ENCODE measurements at places on chromosomes 3 and 15.

DNA sequence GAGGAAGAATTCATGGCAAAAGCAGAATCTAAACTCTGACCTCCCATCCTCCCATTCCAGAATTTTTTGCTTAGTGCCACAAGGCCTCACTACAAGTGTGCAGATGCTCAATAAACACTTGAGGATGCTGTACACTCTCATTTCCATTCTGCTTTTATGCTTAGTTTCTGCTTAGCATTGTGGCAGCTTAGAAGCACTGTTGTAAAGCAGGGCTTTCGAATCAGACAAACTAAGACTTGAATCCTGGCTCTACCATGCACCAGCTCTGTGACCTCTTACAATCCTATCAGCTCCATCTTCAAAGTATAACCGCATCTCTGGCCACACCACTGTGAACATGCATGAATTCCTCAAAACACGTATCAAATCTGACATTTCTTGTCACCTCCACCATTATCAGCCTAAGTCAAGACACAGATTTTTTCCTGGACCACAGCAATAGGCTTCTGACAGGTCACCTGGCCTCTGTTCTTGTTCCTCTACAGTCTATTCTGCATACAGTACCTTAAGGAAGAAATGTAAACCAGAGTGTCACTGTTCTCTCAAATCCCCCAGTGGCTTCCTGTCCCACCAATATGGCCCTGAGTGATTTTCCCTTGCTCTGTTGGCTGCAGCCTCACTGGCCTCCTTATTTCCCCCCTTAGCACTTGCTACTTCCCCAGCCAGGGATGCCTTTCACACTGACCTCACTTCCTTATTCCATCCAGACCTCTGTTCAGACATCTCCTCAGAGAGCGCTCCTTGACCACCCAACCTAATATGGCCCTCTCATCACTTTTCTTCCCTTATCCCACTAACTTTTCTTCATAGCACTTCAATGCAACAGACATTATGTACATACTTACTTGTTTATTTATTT is 8.1 kb upstream of the PHC3 start:
- DNase-seq: no peak

DNA sequence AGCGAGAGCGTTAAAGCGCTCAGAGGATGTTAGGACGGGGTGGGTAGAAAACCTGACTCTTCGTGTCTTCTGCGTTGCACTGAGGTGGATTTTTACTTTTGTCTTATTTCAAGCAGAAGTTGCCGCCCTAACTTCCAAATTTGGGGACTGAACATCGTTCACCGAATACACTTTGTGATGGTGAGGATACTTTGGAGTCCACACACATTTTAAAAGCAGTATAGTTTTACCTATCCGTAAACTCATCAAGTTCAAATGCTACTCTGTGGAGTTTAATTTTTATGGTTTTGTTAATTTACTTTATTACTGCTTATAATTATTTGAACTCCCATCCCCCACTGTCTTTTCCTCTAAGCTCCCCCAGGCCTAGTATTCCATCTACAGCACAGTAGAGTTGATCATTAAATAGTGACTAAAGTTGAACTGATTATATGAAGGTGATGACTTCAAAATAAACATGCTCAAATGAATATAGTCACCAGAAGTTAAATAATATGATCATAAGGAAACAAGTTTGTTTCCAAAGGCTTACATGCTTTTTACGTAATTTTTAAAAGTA is 617 bp upstream of the EOGT start:
- no peak for DNase-seq

DNA sequence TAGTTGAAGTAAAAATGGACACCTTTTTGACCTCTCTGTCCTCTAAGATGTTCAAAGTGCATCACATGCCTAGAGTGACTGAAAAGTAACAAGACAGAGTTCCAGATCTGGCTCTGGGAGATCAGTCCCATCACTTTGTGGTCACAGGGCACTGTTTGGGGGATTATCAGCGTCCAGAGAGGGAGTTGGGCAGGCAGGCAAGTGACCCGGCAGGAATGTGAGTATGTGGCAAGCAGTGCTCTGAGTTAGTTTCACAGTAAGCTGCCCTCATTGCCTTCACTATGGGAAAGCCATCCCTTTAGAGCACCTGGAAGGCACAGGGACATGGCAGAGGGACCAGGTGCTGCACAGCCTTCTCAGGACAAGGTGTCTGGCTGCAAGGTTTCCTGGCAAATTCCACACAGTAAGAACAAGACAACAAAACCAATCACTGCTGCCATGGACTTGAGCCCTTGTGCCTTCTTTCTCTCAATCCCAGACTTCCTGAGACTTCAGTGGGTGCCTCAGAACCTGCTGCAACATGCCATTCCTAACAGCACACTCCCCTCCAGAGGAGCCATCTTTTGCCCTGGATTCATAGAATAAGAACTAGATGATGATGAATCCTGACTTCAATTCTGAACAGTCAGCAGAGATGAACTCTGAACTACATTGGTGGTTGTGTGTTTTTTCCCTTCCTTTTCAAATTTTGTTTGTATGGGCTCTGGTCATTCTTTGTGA is 55.2 kb downstream of the TIPARP start:
- no peak for DNase-seq

DNA sequence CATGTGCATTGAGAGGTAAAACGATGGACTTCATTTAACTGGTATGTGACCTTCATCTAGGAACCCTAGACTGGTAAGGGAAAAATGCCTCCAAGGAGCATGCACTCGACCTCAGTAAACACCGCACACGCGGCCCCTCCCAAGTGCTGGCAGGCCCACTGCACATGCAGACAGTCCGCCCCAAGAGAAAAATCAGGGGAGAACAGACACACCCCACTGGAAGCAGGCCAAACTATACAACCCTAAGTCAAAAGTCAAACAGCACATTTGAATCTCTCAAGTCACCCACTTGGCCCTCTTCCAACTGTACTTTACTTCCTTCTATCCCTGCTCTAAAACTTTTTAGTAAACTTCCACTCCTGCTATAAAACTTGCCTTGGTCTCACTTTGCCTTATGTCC is 250.1 kb upstream of the HES1 start:
- DNase-seq: no peak

DNA sequence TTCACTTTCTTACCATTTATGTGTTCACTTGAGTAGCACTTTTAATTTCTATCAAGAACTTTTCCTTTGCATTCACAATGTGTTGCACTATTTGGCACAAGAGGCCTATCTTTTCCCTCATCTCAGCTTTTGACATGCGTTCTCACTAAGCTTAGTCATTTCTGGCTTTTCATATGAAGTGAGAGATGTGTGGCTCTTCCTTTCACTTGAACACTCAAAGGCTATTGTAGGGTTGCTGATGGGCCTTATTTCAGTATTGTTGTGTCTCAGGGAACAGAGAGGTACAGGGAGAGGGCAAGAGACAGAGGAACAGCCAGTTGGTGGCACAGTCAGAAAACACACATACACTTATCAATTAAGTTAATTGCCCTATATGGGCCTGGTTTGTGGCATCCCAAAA is 127.4 kb upstream of the MLF1 start:
- no peak for DNase-seq

DNA sequence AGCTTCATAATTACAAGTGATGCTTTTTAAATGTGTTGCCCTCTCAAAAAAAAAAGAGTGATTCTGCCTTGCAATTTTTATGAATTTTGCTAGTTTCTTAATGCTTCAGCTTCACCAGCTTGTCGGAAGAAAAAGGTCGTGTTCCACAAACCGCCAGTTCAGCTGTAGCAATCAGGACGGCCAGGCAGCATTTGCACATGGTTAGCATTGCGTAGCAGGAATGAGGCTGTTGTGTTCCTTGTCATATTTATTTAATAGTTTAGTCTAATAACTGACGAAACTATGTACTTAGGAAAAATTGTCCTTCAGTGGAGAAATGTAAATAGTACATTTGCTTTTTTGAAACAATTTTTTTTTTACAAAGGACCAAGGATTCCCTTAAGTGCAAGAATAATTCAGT is 64.9 kb upstream of the SELENOK start:
- DNase-seq: no peak

DNA sequence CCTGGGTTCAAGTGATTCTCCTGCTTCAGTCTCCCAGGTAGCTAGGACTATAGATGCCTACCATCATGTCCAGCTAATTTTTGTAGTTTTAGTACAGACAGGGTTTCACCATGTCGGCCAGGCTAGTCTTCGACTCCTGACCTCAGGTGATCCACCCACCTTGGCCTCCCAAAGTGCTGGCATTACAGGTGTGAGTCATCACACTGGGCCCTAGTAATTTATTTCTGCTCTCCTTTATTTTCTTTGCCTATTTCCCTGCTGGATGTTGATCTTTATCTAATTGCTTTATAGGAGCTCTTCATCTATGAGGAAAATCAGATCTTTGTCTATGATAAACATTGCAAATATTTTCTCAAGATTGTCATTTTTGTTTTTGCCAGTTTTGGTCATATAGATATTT is 31.7 kb downstream of the UQCC5 start:
- DNase-seq: no peak

- no peak for DNase-seq
Measured at GRCh38 chr3:81463781-81464180, 297.7 kb downstream of the GBE1 start.

- no peak for DNase-seq
Measured at GRCh38 chr3:98291332-98291957, 9.1 kb downstream of the OR5H2 start.

DNA sequence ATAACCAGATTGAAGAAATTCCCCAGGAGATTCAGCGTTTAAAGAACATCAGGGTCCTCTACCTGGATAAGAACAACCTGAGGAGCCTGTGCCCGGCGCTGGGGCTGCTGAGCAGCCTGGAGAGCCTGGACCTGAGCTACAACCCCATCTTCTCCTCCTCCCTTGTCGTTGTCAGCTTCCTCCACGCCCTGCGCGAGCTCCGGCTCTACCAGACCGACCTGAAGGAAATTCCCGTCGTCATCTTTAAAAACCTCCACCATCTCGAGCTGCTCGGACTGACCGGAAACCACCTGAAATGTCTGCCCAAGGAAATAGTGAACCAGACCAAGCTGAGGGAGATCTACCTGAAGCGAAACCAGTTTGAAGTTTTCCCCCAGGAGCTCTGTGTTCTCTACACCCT is 9.4 kb upstream of the LRRC34 start:
- no peak for DNase-seq

DNA sequence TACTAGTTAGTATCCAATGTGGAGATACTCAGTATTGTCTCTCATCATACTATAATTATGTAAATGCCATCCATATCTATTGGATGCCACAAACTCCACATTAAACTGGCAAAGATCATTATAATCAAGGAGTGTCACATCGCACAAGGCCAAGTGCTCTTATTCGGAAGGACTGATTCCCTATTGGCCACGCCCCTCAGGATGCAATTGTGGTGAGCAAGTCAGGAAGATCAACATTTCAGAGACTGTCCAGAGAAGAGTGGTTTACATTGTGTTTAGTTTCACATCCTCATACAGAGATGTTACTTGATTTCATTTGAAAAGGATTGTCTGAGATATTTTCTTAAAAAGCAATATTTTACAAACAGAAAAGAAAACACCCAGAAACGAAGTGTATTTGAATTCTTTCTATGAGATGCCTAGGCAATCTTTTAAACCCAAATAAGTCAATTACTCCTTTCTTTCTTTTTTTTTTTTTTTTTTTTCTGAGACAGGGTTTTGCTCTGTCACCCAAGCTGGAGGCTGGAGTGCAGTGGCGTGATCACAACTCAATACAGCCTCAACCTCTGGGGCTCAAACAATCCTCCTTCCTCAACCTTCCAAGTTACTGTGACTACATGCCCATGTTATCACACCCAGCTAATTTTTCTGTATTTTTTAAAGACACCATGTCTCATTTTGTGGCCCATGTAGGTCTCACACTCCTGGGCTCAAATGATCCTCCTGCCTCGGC is 369.1 kb downstream of the RBMS3 start:
- peak; percentile 24 for DNase-seq

GRCh38 chr3:129312021-129312639 is 33.5 kb downstream of the HMCES start:
- no peak for DNase-seq

- DNase-seq: no peak
Measured at GRCh38 chr15:65660927-65661326, 39.2 kb downstream of the SLC24A1 start.

DNA sequence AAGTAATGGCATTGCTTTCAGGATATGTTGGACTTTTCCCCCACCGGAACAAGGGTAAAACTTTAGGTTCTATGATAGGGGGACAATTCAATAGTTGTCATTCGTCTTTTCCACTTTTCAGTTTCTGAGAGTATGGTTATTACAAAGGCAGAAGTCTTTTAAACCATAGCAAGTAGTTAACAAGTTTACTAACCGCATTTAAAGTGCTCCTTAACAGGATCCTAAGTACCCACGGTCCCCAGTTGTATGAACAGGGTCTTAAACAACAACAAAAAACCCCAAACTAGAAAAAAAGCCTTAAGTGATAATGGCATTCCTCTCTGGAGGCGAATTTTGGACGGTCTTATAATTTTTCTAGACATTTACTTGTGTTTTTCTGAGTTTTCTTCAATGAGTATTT is 831 bp downstream of the IFT57 start:
- DNase-seq: no peak

DNA sequence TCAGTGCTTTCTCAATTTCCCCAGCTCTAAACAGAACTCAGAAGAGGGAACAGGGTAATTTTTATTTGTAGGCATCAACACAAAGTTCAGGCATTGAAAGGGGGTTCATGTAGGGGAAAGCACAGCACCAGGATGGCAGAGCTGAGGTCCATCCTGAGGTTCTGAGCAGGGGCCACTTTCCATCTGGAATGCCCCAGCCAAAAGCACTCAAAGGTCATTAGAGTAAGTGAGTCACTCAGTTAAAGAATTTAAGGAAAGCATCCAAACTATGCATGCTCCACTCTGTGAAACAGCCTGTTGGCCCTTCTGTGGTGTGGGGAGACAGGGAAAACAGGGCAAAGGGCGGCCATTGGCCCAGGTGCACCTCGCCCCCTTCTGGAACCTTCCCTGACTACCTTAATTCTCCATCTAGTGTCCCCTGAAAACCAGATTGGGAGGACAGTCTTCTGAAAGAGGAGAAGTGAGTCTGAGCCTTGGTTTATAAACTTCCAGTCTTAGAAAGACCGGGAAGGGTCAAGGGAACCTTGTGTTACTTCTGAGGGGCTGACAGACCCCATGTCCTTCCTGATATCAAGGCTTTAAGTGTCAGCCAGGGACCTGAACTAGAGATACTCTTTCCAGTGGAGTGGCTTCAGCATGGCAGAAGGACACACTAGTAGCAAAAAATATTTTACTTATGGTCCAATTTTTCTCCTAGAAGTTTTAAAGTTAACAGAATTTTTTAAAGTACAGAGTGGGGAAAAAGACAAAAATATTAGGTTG is 133.3 kb downstream of the MYLK start:
- DNase-seq: no peak

- DNase-seq: no peak
Measured at GRCh38 chr3:197427021-197427420, 128.6 kb upstream of the DLG1 start.

GRCh38 chr3:67685499-67685898 is 31.1 kb upstream of the SUCLG2 start:
- DNase-seq: peak; percentile 8

GRCh38 chr15:80854104-80854503 is 74.9 kb downstream of the CEMIP start:
- no peak for DNase-seq

DNA sequence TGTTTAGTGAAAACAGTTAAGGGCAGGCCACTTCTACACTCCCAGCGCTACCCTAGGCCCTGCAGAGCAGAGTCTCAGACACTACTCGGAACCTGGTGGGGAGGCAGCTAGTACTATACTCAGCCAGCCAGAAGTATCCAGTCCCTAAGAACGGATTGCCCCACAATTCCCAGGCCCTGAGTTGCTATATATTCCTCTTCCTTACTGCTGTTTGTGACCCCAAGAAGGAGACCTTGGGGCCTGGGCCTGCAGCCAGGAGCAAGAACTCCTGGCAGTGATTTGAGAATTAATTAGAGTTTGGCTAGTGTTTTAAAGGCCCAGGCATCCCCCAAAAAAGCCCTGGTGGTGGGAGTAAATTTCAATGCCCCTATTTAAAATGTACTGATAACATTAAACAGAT is 87.7 kb downstream of the RBPMS2 start:
- DNase-seq: no peak
